ENCODE measurements at places on chromosomes 16 and 17.

GRCh38 chr17:39527220-39527813, 66.0 kb downstream of the CDK12 start:
- DNase-seq: no peak

DNA sequence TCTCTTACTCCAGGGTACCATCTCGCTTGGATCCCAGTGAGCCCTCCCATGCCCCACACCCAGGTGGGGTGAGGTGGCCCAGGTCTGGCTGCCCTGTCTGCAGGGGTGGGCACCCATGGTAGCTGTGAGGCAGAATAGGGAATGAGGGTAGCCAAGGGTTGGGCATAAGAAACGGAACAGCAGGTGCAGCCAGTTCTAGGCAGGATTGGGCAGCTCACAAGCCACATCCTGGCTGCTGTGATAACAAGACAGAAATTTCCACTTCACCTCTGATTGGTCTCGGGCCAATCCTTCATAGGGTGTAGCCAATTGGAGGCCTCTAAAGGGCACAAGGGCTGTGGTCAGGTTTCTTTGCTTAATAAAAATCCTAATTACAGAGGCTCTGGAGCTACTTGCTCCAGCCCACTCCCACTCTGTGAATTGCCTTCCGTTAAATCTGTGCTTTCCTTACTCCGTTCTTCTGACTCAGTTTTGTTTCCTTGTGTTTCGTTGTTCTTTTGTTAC, 1.5 kb upstream of the ARHGDIG start:
- DNase-seq: no peak

- DNase-seq: peak; percentile 9
Observed at GRCh38 chr16:2919511-2920255, 8.0 kb downstream of the FLYWCH1 start.

DNA sequence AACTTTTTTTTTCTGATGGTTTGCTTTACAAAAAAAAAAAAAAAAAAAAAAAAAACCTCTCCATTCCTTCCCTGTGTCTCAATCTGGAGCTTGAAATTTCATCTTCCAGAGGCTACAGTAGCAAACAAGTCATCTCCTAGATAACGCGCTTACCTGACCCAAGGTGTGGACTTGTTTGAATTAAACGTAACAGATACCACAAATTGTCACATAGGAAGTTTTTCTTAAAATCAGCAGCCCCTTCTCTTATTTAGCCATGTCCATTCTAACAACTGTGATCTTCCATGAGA, 2.0 kb downstream of the STAT5B start:
- DNase-seq: no peak

GRCh38 chr17:32484041-32484461, 2.7 kb upstream of the CDK5R1 start:
- DNase-seq: no peak

- DNase-seq: no peak
Observed at GRCh38 chr17:42334677-42335076, 46.4 kb downstream of the STAT5A start.

DNA sequence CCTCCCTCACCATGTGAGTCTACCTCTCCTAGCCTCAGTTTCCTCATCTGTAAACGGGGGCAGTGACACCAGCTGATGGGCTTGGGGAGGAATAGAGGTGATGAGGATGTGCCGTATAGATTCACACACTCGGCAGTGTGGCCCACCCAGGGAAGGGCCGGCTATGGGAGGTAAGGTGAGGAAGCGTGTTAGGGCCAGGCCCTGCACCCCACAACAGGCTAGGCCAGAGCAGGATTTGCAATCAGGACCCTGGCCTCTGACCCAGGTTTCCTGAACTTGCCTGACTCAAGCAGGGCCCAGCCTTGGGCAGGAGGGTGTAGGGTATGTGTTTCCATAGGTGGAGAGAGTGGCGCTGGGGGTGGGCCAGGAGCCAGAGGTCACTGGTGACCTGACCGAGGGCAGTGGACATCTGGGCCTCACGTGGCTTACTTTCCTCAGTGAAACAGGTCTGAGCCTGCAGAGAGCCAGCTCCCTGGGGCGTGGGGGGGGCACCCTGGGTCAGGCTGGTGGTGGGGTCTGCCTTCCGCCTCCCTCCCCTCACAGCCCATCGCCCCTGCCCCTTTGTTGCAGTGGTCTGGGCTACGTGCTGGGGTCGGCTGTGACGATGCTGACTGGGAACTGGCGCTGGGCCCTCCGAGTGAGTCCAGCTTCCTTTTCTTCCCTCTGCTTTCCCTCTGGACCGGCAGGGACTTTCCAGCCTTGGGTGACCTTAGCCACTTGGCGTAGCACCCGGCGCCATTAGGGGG, 12.8 kb downstream of the SPNS3 start:
- DNase-seq: no peak

- DNase-seq: no peak
Observed at GRCh38 chr17:2048805-2049204, 6.1 kb upstream of the HIC1 start.

- DNase-seq: no peak
Observed at GRCh38 chr16:68636064-68636560, 9.0 kb upstream of the CDH3 start.

- DNase-seq: no peak
Observed at GRCh38 chr16:66416939-66417700, 10.0 kb upstream of the BEAN1 start.

DNA sequence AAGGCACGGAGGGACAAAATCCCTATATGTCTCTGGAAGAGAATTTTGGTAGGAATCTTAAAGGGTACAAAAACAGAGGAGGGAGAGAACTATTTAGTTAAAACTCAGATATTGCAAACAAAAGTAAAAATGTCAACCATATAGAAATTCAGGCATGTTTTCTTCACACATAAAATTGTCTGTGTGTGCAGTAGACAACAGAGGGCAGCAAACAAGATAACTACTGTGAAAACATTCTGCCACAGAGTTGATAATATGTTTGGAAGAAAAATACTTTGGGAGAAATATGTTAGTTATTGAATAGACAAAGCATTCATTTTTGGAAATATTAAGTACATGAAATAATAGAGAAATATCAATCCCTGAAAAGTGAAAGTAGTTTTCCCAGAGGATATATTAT, 56.2 kb downstream of the SNX11 start:
- no peak for DNase-seq

DNA sequence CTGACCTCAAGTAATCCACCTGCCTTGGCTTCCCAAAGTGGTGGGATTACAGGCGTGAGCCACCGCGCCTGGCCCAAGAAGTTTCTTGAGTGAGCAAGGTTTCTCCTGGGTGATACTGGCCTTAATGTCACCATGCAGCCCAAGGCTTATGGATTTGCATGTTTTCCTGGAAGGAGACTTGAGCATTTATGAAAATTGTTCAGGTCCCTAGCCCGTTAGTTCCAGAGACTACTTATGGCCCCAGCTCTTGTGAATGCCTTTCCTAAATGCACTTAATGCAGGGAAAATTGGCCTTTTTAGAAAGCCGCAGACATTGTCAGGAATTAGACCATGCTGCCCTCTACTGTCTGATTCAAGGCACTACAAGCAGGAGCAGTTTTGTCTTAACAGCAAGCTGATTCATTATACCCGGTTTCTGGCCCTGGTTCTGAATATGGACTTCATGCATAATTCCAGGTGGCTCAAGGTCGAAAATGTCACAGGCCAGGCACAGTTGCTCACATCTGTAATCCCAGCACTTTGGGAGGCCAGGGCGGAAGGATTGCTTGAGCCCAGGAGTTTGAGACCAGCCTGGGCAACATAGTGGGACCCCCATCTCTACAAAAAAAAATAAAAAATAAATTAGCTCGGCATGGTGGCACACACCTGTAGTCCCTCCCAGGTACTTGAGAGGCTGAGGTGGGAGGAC, 91.3 kb downstream of the SNX29 start:
- peak; percentile 13 for DNase-seq

DNA sequence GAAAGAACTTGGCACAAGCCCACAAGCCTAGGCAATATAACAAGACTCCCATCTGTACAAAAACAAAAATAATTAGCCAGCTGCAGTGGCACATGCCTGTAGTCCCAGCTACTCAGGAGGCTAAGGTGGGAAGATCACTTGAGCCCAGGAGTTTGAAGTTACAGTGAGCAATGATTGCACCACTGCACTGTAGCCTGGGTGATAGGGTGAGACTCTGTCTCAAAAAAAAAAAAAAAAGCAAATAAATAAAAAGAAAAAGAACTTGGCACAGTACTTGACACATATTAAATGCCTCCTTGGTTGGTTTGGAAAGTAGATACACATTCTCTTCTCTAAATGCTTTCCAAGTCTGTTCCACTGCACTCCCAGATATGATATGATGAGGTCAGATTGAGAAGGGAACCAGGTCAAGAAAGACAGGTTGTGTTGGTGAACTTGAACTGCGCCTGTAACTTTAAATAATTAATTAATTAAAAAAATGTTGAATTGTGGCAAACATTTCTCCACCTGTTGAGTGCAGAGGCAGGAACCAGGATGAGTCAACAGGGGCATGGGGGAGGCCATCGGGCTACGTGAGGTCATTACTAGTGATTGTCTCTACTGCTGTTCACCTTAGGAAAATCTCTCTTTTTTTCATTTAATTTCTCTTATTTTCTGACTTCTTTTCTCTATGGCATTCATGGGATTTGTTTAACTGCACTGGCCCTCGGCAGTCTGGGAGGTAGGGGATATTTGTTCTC, 25.9 kb upstream of the EFCAB13 start:
- DNase-seq: no peak

DNA sequence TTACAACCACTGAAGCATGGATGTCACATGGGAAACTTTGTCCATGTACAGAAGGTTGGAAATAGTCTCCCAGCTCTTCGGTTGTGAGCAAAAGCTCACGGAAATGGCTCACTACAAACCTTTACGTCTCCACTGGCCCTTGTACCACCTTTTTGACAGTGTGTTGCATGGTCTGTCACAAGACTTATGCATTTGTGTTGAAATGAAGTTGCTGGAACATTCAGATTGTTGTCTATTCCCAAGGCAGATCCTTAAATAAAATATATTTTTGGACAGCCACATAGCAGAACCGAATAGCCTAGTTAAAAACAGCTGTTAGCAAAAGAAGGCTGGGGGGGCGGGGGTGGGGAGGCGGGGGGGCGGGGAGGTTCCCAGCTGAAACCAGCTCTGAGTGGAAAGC, 39.2 kb downstream of the KNOP1 start:
- DNase-seq: no peak

DNA sequence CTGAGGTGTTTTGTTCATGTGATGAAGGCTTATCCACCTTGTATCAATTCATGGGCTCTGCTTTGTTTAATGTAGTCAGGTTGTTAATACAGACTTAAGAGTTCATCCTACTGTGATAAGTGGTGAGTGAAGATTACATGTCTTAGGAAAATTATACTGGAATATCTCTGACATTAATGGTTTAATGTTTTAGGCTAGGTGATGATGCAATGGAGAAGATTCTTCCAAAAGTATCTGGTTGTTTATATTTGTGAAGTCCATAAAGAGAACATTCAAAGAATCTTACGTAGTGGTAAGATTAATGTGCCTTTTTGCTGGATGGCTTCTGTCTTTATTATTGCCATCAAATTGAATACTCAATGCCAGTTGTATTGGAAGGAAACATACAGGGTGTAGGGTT, 236.4 kb downstream of the BCAS3 start:
- no peak for DNase-seq

DNA sequence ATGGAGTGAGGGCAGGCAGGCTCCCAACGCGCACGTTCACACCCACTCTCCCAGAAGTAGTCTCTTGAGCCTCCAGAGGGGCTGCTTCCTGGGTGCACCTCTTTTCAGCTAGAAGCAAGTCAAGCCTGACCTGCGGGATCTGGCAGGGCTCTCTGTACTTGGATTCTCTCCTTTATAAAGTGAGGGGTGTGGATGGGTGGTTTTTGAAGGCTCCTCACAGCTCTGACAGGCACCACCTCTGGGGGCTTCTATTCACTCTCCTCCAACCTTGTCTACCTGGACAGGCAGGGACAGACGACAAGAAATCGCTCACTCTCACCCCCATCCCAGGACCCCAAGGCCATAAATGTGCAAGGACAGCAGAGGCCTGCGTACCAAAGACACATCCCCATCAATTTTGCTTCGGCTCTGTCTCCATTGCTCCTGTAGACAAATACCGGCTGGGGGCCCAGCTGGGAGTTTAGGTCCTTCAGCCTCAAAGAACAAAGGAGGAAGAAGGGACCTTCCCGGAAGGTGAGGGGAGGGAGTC, 814 bp upstream of the DYNLL2 start:
- no peak for DNase-seq

DNA sequence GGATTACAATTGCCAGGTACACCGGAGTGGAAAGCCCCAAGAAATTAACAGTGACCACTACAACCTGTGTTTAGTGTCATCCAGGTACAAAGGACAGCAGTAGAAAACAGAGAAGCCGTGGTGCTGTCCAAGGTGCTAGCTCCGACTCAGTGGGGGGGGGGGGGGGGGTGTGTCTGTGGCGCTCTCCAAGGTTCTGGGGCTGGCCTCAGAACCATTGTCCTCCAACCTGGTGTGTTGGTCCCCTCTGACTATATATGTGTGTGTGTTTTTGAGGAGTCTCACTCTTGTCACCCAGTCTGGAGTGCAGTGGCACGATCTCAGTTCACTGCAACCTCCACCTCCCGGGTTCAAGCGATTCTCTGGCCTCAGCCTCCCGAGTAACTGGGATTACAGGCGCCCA, 5.8 kb upstream of the ZNF23 start:
- DNase-seq: no peak

DNA sequence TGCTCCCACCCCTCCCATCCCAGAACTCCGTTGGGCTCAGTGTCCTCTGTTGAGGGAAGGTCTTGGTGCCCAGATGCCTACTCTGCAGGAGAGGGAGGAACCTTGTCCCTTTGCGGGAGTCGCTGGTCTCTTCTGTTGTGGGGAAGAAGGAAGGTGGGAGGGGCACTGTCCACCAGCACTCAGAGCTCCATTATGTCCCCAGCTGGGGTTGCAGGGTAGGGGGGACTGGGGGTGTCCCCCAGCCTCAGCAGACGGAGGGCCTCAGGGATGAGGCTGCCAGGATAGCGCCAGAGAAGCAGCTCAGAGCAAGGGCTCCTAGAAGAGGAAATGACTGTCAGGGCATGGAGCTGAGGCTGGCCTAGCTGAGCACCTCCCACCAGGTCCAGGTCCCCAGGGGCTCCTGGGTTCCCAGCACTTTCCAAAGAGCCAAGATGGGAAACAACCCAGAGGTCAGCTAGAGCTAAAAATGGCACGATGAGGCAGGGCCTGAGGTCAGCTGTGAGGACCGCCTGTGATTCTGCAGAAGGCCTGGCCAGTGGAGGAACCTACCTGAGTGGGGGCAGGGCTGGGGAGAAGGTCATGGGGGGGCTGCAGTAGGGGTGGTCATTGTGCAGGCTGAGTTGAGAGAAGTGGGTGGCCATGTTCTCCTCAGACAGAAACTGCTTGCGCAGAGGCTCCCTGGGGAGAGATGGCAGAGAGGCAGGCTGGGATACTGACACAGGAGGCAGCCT, 893 bp downstream of the HCFC1R1 start:
- no peak for DNase-seq

DNA sequence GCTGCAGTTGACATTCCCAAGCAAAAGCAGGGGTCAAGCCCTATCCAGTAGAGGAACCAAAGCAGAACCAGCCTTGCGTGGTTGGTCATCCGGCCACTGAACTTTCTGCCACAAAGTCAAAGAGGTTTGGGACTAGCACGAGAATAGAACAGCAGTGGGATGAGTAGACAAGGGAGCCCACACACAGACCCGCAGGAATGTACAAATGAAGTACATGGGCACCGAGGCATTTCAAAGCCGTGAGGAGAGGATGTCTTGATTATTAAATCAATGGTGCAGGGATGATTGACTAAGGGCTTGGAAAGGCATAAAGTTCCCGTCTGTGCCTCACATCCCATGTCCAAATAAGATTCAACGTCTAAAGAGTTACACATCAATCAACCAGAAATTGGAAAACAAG, 81.8 kb upstream of the TBC1D3K start:
- no peak for DNase-seq

- no peak for DNase-seq
Observed at GRCh38 chr17:77282524-77283515, 142.1 kb downstream of the SEC14L1 start.
